Central memory CD8-positive, alpha-beta T cell (primary cell): ENCODE measurements at places on chromosomes 3 and 15.
A peak's percentile ranks its signal among the peaks of the same experiment; 100 is the strongest.

GRCh38 chr3:116440196-116440595 is 5.1 kb downstream of the LSAMP start:
- no peak overlapping the region for H3K4me3 ChIP-seq
- no peak for DNase-seq
- H3K27me3 ChIP-seq: no peaks in the 10 kb centered on the region
- no peaks in the 10 kb centered on the region for H3K4me1 ChIP-seq
- H3K27ac ChIP-seq: no peak overlapping the region

- DNase-seq: no peak
- H3K36me3 ChIP-seq: no peaks in the 10 kb centered on the region
- H3K27ac ChIP-seq: no peak overlapping the region
These were observed 179.2 kb downstream of the BCHE start for GRCh38 chr3:165658027-165658426.

GRCh38 chr15:60110909-60111308 is 106.8 kb downstream of the FOXB1 start:
- no peak overlapping the region for H3K4me3 ChIP-seq
- no peak for DNase-seq
- no peaks in the 10 kb centered on the region for H3K4me1 ChIP-seq
- no peaks in the 10 kb centered on the region for H3K36me3 ChIP-seq

DNA sequence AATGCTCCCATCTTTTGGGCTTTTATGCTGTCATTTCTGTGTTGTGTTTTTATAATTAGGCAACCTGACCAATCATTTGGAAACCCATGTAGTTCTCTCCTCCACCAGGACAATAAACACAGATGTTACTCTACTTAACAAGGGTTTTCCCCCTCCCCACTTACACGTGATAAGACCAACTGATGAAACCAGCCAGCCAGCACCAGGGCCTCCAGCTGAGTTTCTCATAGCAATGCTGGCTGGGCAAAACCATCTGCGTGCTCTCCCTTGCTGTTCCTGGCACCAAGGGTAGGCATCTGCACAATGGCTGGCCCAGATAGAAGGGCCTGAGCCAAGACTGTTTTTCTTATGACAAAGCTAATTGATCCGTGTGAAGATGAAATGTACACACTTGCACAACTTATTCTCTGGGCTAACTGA is 310.4 kb downstream of the PLCL2 start:
- peaks cover 22% of the 10 kb centered on the region for H3K4me1 ChIP-seq
- no peak overlapping the region for H3K4me3 ChIP-seq
- H3K27me3 ChIP-seq: no peaks in the 10 kb centered on the region
- H3K36me3 ChIP-seq: no peaks in the 10 kb centered on the region
- H3K27ac ChIP-seq: peak overlapping the region; percentile 52

GRCh38 chr3:171743327-171744157 is 66.7 kb downstream of the PLD1 start:
- no peak overlapping the region for H3K27ac ChIP-seq
- peaks cover 45% of the 10 kb centered on the region for H3K27me3 ChIP-seq
- no peak for DNase-seq
- no peaks in the 10 kb centered on the region for H3K4me1 ChIP-seq

DNA sequence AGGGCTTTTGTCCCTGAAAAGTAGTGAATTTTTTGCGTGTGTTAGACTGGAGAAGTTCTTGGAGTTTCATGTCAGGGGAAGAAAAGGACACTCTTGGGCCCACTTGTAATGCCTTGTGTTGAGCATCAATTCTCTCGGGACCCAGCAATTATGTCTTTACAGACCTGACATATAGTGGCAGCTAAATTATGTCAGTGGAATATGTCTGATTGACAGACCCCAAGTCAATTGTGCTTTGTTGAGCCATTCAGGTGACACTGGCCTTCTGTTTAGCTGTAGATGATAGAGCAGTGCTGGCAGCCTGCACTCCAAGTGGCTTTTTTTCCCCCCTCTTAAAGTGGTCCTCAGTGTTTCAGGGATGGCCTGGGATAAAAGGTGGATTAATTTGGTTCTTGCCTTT is 112.1 kb upstream of the AGBL1 start:
- H3K27me3 ChIP-seq: peaks cover 16% of the 10 kb centered on the region
- H3K36me3 ChIP-seq: no peaks in the 10 kb centered on the region
- no peak for DNase-seq

GRCh38 chr15:48774484-48774883 is 36.4 kb downstream of the CEP152 start:
- no peaks in the 10 kb centered on the region for H3K4me1 ChIP-seq
- no peak overlapping the region for H3K27ac ChIP-seq
- no peak for DNase-seq
- H3K27me3 ChIP-seq: no peaks in the 10 kb centered on the region
- H3K36me3 ChIP-seq: peaks cover 11% of the 10 kb centered on the region

DNA sequence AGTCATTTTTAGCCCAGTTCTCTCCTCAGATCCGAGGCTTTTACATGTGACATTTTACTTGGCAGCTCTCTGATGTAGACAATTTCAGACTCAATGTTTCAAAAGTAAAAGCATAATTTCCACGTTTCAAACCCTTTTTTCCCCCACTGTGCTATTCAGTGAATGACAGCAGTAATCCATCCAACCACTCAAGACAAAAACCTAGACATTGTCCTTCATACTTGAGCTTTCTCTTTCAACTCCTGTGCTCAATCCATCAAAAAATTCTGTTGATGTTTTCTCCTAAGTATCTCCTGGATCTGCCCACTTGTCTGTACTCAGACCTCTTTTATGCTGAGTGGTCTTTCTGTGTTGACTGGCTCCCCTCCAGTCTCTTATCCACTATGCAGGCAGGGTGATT is 214.7 kb downstream of the CHL1 start:
- H3K27me3 ChIP-seq: no peaks in the 10 kb centered on the region
- no peak overlapping the region for H3K27ac ChIP-seq
- H3K4me1 ChIP-seq: no peaks in the 10 kb centered on the region
- H3K4me3 ChIP-seq: no peak overlapping the region
- DNase-seq: no peak
- H3K36me3 ChIP-seq: no peaks in the 10 kb centered on the region

DNA sequence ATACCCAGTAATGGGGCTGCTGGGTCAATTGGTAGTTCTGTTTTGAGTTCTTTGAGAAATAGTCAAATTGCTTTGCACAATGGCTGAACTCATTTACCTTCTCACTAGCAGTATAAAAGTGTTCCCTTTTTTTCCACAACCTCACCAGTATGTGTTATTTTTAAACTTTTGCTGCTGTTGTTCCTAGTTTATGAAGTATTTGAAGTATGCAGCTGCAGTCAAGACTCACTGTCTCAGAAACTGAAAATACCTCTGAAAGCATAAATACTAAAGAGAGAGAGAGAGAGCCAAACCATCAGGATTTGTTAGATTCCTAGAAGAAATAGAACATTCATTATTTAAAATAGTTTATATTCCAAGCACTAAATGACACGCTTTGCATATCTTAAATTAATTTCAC is 764.2 kb downstream of the NTRK3 start:
- peaks cover 11% of the 10 kb centered on the region for H3K27me3 ChIP-seq
- H3K4me1 ChIP-seq: no peaks in the 10 kb centered on the region
- H3K27ac ChIP-seq: no peak overlapping the region
- no peak for DNase-seq
- H3K36me3 ChIP-seq: no peaks in the 10 kb centered on the region

- H3K27ac ChIP-seq: no peak overlapping the region
- peaks cover 7% of the 10 kb centered on the region for H3K4me1 ChIP-seq
- no peak for DNase-seq
- H3K27me3 ChIP-seq: no peaks in the 10 kb centered on the region
These were observed 60.4 kb upstream of the LMOD3 start for GRCh38 chr3:69182588-69183316.

DNA sequence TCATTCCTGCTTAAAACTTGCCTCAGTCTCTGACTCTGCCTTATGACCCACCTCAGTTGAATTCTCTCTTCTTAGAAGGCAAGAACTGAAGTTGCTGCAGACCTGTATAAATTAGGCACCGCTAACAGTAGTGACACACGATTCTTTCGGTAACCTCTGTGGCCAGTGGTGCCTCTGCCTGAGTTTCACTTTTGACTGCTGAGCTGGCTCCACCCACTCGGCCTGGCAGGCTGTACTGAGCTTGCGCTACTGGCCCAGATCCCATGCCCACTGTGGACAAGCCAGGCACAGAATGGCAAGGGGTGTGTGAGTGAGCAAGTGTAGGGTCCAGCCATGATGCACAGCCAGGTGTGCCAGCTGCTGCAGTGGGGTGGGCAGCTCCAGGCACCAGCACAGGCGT is 19.1 kb upstream of the EIF1B start:
- H3K36me3 ChIP-seq: no peaks in the 10 kb centered on the region
- peak overlapping the region; percentile 39 for H3K27ac ChIP-seq
- peak overlapping the region; percentile 37 for H3K4me3 ChIP-seq
- H3K27me3 ChIP-seq: no peaks in the 10 kb centered on the region
- no peak for DNase-seq
- H3K4me1 ChIP-seq: no peaks in the 10 kb centered on the region

DNA sequence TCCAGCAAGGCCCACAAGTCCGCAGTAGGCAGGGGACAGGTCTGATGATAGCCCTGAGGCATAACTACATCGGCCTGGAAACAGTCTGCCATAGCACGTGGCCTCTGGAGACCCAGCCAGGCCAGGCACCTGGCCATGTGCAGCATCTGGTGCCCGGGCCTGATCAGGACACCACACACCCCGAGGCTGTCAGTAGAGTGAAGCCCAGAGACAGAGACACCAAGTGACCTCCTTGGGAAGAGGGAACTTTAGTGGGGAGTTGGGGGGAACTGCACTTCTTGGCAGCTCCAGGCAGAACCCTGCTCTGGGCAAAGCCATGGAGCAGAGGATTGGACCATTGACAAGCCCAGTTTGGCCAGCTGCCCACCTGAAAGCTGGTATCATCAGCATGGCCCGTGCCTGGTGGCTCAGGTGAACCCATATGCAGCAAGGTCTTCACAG is 1.2 kb downstream of the SHISA5 start:
- H3K36me3 ChIP-seq: peaks cover 9% of the 10 kb centered on the region
- H3K27me3 ChIP-seq: no peaks in the 10 kb centered on the region
- H3K27ac ChIP-seq: peak overlapping the region; percentile 88
- H3K4me3 ChIP-seq: peak overlapping the region; percentile 80
- peaks cover 54% of the 10 kb centered on the region for H3K4me1 ChIP-seq

- no peak for DNase-seq
- H3K4me1 ChIP-seq: no peaks in the 10 kb centered on the region
- H3K36me3 ChIP-seq: peaks cover 2% of the 10 kb centered on the region
- peaks cover 61% of the 10 kb centered on the region for H3K27me3 ChIP-seq
- no peak overlapping the region for H3K4me3 ChIP-seq
- no peak overlapping the region for H3K27ac ChIP-seq
These were observed 317.6 kb downstream of the TBL1XR1 start for GRCh38 chr3:176879710-176880109.

GRCh38 chr3:120477781-120478180 is 27.0 kb upstream of the FSTL1 start:
- H3K36me3 ChIP-seq: peaks cover 1% of the 10 kb centered on the region
- no peak for DNase-seq
- no peak overlapping the region for H3K4me3 ChIP-seq
- H3K27ac ChIP-seq: no peak overlapping the region

DNA sequence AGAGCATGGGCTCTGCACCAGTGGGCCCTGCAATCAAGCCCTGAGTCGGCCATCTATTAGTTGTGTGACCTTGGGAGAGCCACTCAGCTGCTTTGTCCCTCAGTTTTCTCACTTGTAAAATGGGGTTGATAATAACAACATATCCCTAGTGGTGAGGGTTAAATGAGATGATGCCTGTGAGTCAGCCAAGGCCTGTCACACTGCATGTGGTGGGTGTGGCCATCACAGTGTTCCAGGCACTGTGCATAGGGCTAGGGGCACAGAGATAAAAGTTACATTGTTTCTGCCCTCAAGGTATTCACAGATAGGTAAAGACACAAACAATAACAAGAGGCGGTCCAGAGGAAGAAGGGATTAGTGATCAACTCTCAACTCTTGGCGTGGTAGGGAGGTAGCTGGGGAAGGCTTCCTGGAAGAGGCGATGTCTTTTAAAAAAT is 19.5 kb downstream of the SMAD6 start:
- no peaks in the 10 kb centered on the region for H3K4me1 ChIP-seq
- no peak overlapping the region for H3K4me3 ChIP-seq
- no peaks in the 10 kb centered on the region for H3K36me3 ChIP-seq
- H3K27me3 ChIP-seq: peaks cover 31% of the 10 kb centered on the region
- no peak overlapping the region for H3K27ac ChIP-seq

DNA sequence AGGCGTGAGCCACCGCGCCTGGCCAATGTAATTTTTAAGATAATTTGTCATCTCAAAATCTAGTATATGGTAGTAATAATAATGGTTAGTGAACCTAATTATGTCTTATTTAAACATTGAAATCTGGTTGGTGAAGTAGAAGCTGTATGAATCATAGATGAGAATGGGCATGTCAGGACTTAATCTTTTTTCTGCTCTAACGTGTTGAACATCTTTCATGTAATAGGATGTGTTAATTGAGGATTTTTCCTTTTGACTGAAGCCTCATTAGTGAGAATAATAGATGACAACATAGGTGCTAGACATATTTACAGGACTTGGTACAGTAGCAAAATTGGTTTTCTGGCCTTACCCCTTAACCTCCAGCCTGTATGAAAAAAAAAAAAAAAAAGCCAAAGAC is 835.6 kb downstream of the IGSF11 start:
- no peak for DNase-seq
- H3K27ac ChIP-seq: no peak overlapping the region
- no peaks in the 10 kb centered on the region for H3K27me3 ChIP-seq

DNA sequence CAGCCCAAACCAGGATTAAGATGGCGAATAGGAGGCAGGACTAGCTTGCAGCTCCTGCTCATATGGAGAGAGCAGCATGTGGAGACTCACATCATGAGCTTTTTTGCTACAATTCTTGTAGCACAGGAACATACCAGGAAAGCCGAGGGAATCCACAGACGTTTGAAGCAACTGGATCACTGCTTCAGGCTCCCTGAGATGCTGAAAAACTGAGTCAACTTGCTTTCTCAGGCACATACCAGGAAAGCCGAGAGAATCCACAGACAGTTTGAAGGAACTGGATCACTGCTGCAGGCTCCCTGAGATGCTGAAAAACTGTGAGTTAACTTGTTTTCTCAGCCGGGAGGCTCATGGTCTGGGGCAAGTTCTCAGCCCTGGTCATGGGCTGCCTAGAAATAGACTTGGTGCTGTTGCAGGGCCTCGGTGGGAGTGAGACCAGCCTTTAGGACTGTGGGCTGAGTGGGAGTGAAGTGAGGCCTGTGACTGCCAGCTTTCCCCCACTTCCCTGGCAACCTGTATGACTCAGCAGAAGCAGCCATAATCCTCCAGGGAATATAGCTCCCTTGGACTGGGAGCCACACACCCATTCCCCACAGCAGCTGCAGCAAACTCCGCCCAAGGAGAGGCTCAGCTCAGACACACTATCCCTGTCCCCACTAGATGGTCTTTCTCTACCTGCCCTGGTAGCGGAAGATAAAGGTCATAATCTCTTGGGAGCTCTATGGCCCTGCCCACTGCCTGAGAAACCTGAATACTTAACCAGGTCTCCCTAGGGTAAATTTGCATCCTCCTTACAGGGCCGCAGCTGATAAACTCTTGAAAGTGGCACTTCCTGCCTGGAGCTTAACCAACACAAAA is 51.9 kb upstream of the PFN2 start:
- no peaks in the 10 kb centered on the region for H3K36me3 ChIP-seq
- peaks cover 72% of the 10 kb centered on the region for H3K27me3 ChIP-seq
- no peak overlapping the region for H3K4me3 ChIP-seq
- H3K4me1 ChIP-seq: no peaks in the 10 kb centered on the region
- no peak overlapping the region for H3K27ac ChIP-seq

- no peaks in the 10 kb centered on the region for H3K27me3 ChIP-seq
- no peak for DNase-seq
- H3K27ac ChIP-seq: no peak overlapping the region
These were observed 999.7 kb upstream of the ALCAM start for GRCh38 chr3:104367000-104367399.
